ENCODE measurements at places on chromosomes 13 and 19.

DNA sequence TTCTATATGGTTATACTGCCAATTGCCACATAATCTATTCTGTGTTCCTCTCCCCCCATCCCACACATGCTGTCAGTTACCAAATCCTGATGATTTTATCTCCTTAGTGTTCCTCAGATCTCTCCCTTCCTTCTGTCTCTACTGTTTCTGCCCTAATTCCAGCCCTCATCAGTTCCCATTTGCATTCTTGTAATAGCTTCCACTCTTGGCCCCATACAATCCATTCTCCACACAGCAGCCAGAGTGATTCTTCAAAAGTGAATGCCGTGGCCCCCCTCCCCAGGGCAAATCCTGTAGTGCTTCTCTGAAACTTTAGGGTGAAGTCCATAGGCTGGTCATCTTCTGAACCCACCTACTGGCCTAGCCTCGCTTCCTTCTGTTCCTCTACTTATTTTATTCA, 114.4 kb downstream of the ZAR1L start:
- no peak for DNase-seq

DNA sequence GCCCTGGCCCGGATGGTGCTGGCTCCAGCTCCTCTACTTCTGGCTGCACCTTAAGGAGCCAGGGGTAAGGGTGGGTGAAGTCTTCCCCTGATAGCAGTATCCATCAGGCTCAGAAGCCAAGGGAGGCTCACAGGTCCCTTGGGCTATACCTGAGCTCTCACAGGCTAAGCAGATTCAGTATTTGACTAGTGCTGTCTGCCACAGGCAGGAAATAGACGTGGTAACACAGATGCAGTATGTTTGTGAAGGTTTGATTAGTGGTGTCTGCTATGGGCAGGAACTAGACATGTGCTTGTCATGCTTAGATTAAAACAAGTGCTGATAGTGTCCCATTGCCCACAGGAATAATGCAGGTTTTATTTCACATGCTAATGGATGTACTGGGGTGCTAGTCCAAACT, 4.0 kb downstream of the SYT5 start:
- DNase-seq = no peak

- DNase-seq = peak; percentile 61
Observed at GRCh38 chr13:59461411-59461810, 702.3 kb downstream of the DIAPH3 start.

GRCh38 chr13:105552078-105552477, 983.4 kb downstream of the EFNB2 start:
- DNase-seq = no peak

DNA sequence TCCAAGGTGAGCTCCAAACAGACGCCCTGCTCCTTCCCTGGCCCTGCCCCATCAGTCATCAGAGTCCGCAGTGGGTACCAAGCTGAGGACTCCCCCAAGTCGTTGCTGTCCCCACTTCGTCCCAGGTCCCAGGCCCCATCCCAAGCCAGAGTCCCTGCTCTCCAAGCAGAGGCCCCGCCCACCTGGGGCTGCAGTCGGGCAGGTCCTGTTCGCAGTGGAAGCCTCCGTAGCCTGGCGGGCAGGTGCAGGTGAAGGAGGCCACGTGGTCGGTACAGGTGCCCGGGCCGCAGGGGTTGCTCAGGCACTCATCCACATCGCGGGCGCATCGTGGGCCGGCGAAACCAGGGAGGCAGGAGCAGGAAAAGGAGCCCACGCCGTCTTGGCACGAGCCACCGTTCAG, 19.4 kb downstream of the NOTCH3 start:
- DNase-seq = no peak

GRCh38 chr19:55257461-55258420, 1.1 kb downstream of the PPP6R1 start:
- DNase-seq = peak; percentile 66

GRCh38 chr13:94658926-94659597, 53.3 kb downstream of the SOX21 start:
- peak; percentile 43 for DNase-seq

DNA sequence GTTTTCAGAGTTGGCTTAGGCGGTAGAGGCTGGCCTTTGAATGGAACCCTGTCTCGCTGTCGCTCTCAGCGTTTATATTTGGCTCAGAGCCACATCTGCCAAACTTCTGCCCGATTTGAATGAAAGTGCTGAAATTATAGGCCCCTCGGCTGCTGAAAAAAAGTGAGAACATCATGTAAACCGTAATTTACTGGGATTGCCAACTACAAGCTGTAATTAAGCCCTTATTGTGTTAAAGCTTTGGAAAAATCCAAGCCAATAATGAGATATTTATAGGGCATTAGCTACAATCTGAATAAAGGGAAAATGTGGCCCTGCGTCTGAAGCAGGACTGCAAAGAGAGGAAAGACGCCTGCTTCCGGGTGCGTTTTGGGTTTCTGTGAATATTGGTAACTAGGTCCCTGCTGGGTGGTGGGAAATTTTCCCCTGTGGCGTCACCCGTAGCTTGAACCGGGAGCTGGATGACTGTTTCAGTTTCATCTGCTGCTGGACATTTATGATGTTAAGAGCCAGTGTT, 9.9 kb downstream of the DNM2 start:
- DNase-seq = no peak

- peak; percentile 60 for DNase-seq
Observed at GRCh38 chr19:7395360-7396066, 46.8 kb downstream of the ARHGEF18 start.

- no peak for DNase-seq
Observed at GRCh38 chr19:48149430-48149829, 20.7 kb downstream of the LIG1 start.

DNA sequence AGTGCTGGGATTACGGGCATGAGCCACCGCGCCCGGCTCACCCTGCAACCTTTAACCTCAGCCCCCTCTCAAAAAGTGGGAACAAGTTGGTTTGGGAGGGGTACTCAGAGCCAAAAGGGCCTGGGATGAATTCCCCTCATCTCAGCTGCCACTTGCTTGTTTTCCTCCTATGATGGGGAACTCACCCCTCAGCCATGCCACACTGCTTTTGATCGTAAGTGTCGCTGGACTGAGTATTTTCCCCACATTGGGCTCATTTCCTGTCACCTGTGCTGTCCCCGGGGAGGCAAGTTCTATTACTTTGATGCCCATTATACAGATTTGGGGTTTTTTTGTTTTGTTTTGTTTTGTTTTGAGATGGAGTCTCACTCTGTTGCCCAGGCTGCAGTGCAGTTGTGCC, 6.5 kb downstream of the R3HDM4 start:
- no peak for DNase-seq

DNA sequence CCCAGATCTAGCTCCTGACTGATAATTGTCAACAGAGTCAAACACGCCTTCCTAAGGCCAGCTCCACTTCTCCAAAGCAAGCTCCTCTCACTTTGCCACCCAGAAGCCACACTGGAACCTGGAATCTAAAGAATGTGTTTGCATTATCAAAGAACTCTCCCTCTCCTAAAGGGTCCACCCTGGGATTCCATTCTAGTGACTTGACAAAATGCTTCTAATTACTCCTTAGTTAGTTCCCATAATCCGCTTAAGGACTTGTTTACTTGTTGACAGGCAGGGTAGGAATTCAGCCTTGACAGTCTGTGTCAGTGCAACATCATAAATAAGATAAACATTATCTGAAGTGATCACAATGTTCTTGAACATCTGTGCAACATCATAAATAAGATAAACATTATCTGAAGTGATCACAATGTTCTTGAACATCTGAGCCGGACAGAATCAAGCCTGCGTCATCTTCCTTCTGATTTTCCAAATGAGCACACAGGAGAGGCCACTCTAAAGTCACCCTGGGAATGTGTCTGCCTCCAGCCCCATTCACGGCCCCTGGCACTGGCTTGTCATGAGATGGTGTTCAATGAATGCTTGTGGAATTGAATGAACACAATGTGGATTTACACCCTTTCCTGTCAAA, 512.1 kb downstream of the IRS2 start:
- no peak for DNase-seq

Measured in erythroblast (primary cell).